OCI-LY7 (cell line): ENCODE measurements at places on chromosomes 3 and 15.

DNA sequence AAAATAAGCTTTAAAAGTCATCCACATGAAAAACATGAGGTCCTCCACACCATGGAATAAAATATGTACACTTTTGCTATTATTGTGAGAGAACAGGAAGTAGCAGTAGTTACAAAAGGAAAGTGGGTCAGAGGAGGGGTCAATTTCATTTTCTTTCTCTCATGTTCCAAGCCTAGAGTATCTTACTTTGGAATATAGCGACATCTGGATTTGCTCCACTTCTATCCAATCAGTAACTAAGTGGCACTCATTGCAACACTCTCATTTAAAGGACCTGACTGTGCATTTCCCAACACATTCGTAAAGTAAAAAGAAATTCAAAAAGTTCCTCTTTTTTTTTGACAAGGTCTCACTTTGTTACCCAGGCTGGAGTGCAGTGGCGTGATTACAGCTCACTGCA is 637.3 kb downstream of the TUSC7 start:
- no peak for DNase-seq

DNA sequence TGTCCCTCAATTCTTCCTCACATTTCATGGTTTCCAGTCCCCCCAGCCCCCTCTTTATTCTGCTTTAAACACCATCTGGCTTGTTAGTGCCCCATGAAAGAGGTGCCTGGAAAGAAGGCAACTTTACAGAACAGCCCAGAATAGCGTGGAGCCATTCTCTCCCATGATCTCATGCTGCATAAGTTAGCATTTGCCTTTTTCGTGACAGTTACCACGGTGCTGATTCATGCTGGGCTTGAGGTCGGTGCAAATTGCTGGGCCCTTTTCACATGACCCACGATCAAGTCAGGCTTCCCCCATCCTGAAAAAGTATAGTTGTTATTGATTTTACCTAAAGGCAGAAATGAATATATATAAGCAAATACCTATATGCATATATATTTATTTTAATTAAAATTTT is 29.6 kb downstream of the SQOR start:
- no peak for DNase-seq

DNA sequence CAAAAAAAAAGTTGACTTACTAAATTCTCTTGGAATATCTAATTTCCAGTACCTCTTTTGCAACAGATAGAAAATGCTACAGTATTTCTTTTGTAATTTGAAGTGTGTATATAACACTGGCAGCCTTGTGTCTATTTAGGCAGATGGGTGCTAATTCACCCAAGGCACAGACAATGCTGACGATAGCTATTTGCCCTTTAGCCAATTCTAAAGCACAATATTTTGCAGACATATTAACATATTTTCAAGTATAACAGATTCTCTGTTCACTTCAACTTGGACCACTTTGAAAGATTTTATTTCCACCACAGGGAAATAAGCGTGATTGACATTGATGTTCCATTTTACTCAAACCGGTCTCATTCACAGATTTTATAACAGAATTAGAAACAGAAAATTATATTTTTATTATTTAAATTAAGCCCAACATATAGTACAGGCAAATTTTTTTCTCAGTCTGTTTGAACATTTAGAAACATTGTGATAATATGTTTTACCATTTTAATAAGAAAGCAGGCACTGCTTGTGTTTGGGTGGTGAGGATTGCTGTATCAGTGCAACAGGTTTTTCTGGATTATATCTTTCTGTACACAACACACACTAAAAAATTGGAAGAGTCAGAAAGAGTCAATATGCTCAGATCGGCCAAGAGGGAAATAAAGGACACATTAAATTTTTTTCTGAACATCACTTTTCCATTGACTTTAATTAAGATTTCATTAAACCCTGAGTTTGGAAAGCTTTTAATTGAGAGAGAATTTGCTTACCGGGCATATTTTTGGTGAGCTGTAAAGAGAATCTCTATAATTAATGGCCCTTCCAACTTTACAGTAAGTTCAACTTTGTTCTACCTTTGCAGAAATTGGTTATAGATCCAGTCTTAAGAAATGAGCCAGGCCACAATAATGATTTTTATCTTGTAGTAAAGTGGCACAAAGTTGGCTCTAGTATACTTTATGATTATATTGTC is 327.3 kb upstream of the NR2F2 start:
- no peak for DNase-seq

GRCh38 chr3:195129072-195129643 is 141.8 kb downstream of the XXYLT1 start:
- no peak for DNase-seq

DNA sequence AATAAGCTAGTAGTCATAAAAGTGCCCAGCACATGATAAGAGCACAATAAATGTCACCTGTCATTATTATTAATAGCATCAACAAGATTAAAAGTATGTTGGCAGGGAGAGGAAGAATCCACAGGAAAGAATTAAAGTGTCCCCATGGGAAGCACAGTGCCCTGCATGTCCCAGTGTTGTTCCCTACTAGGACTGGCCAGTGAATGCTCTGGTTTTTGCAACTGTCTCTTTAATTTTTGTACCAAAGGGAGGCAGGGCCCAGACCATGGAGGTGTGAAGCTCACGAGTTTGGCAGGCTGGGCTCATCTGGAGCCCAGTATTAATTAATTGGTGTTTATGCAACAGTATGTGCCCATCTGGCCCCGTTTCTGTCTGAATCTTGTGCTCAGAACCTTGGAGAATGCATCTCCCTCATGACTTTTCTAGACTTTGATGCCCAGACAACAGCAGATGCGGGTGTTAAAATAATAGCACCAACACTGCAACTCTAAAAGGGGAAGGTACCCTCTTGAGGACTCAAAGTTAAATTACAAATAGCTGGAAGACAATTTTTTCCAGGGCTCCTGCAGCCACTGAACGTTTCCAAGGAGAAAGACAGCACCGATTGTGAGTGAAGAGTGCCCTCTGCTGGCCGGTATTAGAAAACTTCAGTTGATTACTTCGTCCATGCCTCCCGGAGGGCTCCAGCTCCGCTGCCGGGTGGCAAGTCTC is 71.9 kb upstream of the SPATA12 start:
- DNase-seq, result peak; percentile 78

DNA sequence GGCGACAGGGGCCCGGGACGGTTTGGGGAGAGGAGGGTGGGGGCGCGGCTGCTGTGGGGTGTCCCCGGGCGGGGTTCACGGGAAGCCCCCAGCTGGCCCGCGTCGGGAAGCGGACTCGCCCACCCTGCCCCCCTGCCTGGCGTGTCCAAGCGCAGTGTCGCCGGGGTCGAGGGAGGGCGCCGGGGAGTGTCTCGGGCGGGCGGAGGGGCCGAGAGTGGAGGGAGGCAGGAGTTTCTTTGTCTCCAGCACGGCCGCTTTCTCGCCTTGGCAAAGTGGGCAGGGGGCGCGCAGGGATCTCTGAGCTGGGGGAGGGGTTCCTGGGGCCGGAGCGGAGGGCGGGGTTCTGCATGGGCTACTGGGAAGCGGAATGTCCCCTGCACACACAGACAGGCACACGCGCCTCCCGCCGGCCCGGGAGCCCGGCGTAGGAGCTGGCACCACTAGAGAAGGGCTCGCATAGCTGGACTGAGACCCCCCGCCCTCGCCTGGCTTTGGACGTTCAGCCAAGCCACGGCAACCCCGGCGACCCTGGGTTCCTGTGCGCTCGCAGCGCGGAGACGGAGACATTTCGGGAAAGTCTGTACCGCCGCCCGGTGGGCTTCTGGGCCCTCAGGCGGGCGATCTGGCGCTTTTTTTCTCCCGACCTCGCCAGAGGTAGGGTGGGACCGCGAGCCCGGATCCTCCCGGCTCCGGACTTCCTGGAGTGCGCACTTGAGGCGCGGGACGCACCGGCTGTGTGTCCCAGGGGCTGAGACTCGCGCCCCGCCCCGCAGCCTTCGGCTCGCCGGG is 822 bp downstream of the ST8SIA2 start:
- DNase-seq, result no peak

DNA sequence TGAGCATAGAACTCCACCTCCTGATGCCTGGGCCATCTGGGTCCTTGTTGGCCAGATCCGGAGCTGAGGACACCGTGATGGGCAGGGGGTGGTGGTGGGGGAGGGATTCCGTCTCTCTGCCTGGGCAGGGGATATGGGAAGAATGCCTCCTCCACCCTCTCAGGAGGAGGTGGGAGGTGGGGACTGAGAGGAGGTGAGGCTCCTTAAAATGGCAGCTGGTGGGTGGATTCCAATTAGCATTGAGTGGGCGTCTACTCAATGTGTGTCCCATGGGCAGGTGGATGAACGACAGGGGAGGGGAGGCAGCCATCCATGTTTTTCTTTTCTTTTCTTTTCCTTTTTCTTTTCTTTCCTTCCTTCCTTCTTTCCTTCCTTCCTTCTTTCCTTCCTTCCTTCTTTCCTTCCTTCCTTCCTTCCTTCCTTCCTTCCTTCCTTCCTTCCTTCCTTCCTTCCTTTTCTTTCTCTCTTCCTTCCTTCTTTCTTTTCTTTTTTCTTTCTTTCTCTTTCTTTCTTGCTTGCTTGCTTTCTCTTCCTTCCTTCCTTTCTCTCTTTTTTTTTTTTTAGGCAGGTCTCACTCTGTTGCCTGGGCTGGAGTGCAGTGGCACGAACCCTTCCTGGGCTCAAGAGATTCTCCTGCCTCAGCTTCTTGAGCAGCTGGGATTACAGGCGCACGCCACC is 5.0 kb downstream of the SLC28A1 start:
- no peak for DNase-seq

DNA sequence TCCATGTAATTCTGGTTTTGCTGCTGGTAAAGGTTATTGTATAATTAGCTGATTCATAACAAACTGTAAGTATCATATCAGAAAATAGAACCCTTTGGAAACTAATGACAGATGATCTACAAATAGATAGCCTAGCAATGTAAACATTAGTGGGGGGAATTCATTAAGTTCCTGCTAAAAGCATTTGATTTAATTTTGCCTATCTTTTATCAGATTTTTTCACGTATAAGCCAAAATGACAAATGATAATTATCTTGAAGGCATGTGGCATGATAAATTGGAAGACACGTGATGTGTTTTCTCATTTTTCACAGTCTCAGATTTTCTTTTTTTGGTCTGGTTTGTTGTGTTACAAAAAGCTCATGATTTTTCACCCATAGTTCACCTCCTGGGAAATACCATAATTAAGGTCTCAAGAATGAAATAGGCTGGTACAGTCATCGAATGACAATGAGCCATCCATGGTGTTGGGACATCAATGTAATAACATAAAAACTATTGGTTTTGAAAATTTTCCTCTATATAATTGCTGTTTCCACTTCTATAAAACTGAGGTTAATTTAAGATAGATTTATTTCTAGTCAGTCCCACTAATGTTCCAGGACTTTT is 325.9 kb upstream of the TBL1XR1 start:
- no peak for DNase-seq

DNA sequence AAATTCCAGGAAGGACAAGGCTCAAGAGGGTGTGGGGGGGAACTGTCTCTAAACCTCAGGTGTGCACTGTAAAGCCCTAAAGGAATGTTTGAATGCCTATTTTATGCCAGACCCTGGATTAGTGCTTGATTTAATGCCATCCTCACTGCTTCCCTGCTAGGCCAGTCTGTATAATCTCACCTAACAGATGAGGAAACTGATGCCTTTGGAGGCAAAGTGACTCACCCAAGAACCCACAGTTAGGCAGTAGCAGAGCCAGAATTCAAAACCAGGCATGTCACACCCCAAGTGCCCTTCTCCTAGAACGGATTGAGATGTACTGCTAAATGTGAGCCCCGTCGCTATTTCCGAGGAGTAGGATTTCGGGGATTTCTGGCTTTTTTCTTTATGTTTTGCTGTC is 7.8 kb downstream of the CAMK1 start:
- no peak for DNase-seq

DNA sequence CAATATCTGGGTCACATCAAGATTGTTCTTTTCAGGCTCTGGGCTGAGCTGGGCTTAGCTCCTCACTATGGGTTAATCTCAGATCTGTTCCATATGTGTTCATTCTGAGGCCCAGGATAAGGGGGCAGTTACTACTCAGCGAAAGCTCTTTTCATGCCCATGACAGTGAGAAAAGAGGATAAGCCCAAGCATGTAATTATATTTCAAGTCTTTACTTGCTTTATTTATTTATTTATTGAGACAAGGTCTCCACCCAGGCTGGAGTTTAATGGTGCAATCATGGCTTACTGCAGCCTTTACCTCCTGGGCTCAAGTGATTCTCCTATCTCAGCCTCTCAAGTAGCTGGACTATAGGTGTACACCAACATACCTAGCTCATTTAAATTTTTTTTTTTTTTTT is 44.7 kb upstream of the SELENOK start:
- DNase-seq, result no peak

DNA sequence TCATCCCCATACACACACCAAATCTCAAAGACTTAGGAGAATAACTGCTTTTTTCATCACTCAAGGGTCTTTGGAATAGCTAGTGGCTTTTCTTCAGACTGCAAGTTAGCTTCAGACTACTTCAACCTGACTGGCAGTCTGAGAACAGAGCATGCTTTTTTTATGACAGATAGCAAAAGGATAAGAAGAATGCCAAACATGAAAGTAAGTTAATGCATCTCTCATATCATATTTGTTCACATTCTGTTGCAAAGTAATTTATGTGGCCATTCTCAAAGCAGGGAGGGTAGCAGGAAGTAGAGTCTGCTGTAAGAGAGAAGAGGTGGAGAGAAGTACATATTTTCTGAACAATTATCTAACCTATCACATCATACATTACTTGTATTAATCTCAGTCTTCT is 544.4 kb downstream of the ZPLD1 start:
- DNase-seq, result no peak

GRCh38 chr3:197580253-197580691 is 24.5 kb upstream of the BDH1 start:
- DNase-seq, result no peak

DNA sequence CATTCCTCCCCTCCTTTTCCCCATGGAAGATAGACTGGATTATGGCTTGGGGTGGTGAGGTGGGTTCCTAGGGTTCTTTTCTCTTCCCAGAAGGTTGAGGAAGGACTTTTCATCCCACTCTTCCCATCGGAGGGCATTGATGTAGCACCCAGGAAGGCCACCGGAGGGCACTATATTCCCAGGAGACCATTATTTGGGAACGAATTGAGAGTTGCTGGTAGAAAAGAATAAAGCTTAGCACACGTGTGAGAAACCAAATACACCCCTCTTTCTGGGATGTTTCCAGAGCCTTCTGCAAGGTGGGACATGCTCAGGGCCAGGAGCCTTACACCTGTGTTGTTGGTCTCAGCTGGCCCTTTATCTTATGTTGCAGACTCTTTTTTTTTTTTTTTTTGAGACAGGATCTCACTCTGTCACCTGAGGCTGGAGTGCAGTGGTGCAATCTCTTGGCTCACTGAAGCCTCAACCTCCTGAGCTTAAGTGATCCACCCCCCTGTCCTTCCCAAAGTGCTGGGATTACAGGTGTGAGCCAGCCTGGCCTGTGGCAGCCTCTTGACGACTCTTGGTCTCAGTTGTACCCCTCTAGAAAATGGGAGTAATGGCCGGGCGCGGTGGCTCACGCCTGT is 6.3 kb upstream of the CDC25A start:
- DNase-seq, result peak; percentile 70

GRCh38 chr3:28328188-28329151 is 20.1 kb upstream of the ZCWPW2 start:
- DNase-seq, result peak; percentile 42
